ENCODE measurements at places on chromosomes 3 and 15.

GRCh38 chr3:186839874-186840641 lies 2.5 kb upstream of the ADIPOQ start:
- DNase-seq = no peak

DNA sequence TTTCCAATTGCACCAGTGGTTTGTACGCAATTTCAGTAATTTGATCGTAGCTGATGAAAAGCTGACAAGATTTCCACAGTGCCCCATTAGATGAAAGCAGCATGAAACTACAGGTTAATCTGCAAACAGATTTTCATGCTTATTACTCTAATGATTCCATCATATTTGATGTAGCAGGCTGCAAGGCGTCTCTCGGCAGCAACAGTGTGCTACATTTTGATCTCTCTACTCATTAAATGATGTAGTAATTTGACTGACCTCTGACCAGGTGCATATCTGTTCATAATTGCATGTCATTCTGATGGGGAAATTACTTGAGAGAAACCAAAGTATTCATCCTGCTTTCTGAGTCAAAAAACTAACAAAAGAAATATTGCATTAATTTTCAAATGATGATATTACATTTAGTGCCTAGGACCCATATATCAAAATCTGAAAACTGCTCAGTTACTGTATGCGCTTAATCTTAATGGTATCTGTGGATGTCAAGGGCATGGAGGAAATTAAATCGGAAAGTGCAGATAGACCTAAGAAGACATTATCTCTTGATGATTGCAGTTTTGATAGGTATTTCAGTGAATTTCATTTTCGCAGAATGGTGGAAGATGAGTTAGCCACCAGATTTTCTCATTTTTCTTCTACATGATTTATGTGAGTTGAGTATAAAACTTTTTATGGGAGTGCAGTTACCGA lies 198.5 kb downstream of the RSRC1 start:
- no peak for DNase-seq

- DNase-seq = no peak
These were observed 135.1 kb downstream of the LRRC28 start for GRCh38 chr15:99386391-99386790.

DNA sequence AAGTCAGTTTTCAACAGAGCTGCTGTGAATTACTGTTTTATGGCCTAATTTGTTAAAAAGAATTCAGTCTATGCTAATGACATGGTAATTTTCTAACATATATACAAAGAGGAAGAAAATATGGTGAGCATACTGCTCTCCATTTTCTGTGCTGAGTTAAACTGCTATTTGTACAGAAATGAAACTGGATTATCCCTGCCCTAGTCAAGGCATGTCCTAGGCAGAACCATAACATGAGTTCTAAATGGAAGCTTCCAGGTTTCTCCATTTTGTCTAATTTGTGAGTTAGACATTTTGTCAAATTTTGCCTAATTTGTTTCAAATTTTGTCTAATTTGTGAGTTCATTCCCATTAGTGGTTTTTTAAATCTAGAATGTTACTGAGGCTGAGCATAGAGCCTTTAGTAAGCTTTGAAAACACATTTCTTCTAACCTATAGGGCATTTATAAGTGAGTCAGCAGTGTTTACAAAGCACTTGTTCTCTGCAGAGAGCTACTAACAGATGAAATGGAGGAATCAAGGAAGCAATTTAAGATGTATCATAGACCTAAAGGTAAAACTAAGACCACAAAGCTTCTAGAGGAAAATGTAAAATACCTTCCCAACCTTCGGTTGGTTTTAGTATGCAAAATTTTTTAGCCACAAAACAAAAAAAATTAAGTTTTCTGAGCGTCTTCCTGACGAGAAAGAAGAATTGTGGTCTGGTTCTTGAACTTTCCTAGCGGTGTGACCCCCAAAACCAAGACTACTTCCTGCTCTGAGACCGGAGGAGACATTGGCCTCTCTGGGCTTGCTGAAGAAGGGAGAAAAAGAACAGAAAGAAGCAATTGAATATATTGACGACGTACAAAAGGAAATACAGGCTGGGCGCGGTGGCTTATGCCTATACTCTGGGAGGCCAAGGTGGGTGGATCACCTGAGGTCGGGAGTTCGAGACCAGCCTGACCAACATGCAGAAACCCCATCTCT lies 9.8 kb downstream of the P2RY14 start:
- no peak for DNase-seq

DNA sequence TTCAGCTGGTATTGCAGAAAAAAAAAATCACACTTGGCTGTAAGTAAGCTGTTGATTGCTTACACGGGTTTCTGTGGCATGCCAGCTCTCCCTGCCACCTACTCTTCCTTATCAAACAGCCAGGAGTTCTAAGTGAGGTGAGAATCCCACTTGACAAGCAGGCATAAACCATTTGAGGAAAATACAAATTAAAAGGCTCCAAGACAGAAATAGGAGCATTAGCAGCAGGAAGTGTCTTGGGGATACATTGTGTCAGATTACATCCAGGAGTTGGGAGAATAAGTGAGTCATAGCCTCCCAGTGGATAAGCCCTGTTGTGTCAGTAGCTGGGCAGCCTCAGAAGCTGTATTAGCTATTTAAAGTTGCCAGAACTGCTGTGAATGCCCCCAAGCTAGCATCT lies 256.0 kb downstream of the CNTN4 start:
- DNase-seq = no peak

GRCh38 chr3:52289338-52289746 lies 1.7 kb downstream of the GLYCTK start:
- no peak for DNase-seq

GRCh38 chr3:110101361-110101760 lies 764.0 kb upstream of the DPPA4 start:
- DNase-seq = no peak

DNA sequence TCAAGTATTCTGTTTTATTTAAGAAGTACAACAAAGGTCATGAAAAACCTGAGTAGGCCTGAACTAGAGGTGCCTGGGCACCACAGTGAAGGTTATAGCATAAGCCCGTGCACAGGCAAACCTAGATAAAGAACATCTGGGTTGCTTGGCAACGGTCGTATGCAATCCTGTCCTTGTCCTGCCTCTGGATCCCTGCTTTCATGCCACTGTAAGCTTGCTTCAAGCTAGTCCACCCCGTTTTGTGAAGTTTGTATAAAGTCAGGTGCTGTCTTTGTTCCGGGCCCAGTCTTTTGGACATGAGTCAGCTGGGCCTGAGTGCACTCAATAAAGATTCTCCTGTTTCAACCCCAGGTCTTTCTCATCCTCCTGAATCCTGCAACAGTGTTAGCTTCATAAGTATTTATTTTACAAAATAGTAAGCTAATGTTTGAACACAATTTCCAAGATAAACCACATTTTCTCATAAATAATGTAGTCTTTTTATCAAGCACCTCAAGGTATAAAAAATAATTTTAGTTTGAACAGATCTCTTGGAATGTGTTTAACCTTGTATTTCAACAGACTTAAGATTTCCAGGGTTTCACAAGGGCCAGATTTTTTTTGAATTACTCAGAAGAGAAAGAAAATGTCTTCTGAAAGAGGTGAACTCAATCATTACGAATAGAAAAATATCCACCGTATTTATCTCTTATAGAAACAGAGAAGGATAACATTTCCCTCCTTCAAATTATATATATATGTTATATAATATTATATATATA lies 14.3 kb upstream of the SLC9C1 start:
- no peak for DNase-seq

GRCh38 chr3:146026547-146026946 lies 134.4 kb downstream of the PLOD2 start:
- DNase-seq = no peak

DNA sequence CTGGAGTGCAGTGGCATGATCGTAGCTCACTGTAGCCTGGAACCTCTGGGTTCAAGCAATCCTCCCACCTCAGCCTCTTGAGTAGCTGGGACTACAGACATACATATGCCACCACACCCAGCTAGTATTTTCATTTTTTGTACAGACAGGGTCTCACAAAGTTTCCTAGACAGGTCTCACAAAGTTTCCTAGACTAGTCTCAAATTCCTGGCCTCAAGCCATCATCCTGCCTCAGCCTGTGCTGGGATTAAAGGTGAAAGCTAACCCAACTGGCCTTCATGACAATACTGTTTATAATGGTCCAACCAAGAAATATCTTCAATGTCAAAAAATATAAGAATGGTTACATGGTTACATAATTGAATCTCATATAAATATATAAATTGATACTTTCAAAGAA lies 24.0 kb downstream of the GPR176 start:
- DNase-seq = no peak

DNA sequence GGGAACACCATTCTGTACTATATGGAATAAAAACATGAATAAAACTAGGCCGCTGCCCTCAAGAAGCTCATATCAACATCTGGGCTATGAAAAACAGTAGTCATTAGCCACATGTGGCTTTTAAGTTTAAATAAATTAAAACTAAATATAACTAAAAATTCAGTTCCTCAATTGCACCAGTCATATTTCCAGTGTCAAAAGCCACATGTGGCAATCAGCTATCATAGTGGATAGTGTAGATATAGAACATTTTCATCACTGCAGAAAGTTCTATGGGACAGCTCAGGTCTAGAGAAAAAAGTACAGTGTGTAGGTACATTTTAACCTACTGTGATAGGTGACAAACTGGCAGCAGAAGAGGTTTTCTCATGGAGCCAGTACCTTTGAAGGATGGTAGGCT lies 261.4 kb downstream of the FOXP1 start:
- DNase-seq = no peak

GRCh38 chr3:157248590-157249422 lies 88.9 kb upstream of the CCNL1 start:
- no peak for DNase-seq

GRCh38 chr3:6803619-6804018 lies 57.3 kb upstream of the GRM7 start:
- no peak for DNase-seq

DNA sequence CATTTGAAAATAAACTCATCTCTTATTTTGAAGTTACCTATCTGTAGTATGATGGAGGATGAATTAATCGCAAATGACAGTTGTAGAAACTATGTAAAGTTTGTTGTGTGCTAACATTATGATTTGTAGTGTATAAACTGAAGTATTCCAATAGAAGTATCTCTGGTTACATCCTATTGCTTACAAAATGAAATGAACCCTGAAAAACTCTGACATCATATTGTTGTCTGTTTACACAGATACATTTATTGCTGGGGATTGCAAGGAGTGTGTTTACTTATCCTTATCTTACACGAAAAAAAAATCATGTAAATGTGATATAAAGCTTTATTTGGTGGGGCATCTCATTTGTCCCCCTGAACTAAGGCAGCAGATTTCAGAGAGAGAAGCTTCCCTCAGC lies 2.6 kb upstream of the ABHD10 start:
- DNase-seq = no peak

DNA sequence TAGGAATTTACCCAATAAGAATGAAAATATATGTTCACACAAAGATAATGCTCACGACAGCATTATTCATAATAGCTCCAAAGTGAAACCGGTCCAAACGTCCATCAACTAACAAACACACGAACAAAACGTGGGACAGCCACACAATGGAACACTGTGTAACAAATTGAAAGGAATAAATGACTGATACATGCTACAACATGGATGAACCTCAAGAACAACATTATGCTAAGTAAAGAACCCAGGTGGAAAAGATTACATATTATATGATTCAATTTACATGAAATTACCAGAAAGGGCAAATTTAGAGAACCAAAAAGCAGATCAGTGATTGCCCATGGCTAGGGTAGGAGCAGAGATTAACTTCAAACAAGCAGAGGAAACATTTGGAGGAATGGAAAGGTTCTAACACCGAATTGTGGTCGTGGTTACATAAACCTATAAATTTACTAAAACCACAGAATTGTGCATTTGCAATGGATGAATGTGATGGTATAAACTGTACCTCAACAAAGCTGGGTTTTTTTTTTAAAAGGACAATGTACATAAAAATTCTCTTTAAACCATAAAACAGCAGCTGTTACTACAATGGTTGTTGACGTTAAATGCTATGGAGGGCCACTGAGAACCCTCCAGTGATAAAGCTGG lies 76.3 kb downstream of the XXYLT1 start:
- no peak for DNase-seq

DNA sequence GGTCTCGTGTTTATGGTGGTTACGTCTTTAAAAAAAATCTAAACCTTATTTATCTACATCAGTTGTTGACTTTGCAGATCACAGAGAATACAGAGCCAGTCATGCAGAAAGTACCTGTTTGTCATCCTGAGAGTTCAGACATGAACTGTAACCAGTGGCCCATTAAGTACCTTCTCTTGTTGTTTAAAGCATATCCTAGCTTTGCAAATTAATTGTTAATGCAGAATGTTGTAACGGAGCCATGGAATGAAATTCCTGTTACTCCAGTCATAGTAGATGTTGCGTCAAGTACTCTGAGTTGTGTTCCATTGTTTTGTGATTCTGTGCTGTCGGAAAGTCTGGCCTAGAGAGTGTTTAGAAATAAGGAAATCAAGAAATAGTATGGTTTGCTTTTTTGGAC lies 205.2 kb downstream of the RBMS3 start:
- no peak for DNase-seq

GRCh38 chr15:98794748-98795147 lies 146.4 kb downstream of the IGF1R start:
- DNase-seq = no peak

DNA sequence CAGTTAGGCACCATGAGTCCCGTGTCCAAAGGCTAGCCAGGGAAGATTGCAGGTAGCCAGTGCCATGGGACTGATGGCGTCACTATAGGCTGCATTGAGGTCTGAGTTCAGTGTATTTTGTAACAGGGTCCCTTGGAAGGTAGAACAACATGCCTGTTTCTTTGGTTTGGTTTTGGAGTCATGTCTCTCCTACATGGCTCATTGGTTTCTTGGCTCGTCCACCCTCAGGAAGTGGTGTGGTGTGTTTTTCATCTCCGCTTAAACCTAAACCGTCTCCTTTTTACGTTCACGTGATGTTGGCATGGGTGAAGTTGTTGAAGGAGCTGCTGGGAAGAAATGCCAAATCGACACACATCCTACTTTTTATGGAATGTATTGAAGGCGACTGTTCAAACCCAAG lies 71.6 kb downstream of the FLNB start:
- no peak for DNase-seq

GRCh38 chr3:166303681-166304080 lies 466.5 kb upstream of the BCHE start:
- DNase-seq = no peak

GRCh38 chr3:126678693-126679317 lies 23.9 kb upstream of the TXNRD3 start:
- no peak for DNase-seq

DNA sequence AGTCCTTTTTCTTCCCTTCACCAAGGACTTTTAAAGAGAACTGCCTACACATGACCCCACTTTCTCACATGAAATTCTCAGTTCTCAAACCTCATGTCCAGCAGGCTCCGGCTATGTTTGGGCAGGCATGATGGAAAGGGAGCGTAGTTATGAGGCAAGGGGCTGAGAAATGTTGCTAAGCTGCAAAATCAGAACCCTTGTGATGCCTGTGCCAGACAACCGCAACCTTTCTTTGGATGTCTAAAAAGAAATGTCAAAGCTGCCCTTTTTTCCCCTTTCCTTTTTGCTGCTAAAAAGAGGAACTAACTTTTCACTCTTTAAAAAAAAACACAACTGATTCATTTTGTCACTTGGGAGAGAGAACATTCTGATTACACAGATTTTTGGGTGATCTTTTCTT lies 19.2 kb downstream of the GNB4 start:
- no peak for DNase-seq
